ENCODE measurements at places on chromosomes 2 and 18.

GRCh38 chr18:26255695-26256622, 29.7 kb downstream of the TAF4B start:
- DNase-seq: no peak

DNA sequence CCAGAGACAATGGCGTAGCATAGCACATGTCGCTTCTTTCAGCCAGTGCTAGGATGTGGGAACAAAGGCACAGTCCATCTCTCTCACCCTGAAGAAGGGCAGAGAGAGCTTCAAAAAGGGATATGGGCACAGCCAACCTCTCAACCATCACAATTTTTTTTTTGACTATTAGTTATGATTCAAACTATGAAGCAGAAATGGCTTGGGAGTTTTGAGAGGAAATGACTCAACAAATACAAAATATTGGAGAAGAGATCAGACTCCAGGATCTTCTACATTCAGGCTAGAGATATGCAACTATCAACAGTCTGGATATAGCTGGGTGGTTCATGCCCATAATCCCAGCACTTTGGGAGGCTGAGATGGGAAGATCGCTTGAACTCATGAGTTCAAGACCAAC, 109.1 kb downstream of the MCFD2 start:
- DNase-seq: no peak

DNA sequence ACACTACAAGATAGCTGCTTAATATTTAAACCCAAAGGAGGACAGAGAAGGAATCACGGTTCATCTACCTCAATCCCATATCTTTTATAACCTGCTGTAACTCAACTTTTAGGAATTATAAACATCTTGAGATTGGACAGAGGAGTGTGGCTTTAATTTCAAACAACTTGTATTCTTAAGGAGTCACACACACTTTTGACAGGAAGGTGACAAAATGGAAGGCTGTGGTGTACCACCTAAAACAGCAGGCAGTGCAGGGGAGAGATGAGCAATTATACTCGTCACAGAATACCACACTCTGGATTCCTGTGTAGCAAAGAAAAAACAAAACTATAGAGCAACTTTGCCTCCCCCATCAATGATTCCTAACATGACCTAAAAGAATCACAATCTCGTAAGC, 194.8 kb downstream of the ZEB2 start:
- no peak for DNase-seq

GRCh38 chr2:59691518-59692190, 861.8 kb downstream of the BCL11A start:
- DNase-seq: no peak

- no peak for DNase-seq
Measured at GRCh38 chr2:151553-152334, 105.4 kb upstream of the FAM110C start.
